ENCODE measurements at places on chromosomes 7 and 10. TPM values are rescaled to one million over a fixed set of nuclear protein-coding genes. Genes with fewer than 3 reads are reported as not detected.

DNA sequence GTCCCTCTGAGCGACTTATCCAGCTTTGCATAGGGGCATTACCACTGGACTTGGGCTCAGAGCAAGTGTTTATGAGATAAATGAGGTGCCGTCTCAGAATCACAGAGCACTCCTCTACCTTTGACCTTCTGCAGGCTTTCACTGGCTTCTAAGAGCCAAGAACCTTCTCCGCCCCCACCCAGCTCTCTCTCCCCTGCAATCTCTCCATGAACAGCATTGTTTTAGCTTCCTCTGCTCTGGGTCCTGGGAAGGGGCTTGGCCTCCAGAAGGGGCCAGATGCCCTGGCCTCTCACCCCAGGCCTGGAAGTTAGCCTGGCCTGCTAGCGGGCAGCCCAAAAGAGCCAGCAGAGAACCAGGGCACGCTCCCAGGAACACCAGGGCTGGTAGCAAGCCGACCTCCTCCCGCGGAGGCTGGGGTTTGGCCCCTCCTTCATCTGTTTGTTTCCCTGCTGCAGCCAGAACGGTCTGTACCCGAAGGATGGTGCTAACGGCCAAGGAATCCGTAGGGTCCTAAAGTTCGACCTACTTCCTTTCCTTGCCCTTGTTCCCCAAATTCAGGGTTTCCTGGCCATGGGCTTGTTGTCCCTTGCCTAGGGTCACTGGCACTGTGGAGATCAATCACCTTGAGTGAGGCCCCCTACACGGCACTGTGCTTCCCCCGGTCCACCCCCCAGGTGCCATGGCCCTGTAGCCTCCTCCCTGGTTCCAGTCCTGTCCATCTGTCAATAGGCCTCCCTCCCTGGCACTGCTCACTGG is 18.7 kb upstream of the DDIT4 start:
- DNase-seq: no peak

GRCh38 chr10:132811891-132812481 is 26.0 kb upstream of the NKX6-2 start:
- no peak for DNase-seq

- no peak for DNase-seq
These were observed 473.7 kb downstream of the SUGCT start for GRCh38 chr7:40608321-40609075.

DNA sequence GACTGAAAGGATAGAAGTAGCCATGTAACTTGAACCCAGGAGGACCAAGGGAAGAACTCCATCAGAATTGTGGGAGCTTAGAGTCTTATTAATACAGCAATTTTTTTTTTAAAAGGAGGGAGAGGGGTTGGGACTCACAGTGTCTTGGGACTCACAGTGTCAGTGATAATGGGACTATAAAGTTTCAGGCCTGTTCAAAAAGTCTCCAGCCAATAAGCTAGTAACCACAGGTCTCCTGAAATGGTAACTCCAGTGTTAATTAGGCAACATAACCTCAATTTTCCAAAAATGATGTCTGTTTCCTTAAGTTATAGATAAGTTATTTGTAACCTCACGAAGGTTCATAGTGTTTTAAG is 2.4 kb upstream of the HNRNPH3 start:
- DNase-seq: no peak

DNA sequence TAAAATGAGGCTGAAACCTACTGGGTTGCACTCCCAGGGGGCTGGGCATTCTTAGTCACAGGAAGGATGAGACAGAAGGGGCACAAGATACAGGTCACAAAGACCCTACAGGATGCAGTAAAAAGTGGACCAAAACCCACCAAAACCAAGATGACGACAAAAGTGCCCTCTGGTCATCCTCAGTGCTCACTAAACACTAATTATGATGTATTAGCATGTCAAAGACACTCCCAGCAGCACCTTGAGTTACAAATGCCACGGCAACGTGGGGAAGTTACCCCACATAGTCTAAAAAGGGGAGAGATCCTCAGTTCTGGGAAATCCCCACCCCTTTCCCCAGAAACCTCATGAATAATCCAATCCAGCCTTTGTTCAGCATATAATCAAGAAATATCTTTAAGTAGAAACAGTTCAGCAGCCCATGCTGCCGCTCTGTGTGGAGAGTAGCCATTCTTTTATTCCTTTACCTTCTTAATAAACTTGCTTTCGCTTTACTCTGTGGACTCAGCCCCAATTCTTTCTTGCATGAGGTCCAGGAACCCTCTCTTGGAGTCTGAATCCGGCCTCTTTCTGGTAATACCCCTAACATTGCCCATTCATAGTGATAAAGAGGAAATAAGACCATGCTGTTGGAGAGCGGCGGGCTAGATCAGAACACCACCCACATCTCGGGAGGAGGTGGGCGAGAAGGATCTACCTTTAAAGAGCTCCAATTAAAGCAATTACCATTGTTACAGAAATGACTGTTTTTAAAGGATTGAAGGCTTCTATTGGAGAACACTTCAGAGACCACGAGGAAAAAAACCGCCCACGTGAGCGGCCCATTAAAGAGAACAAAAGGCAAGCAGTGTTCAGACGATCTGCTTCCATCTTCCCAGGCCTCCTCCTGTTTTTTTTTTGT is 170.9 kb downstream of the USP6NL start:
- DNase-seq: no peak

DNA sequence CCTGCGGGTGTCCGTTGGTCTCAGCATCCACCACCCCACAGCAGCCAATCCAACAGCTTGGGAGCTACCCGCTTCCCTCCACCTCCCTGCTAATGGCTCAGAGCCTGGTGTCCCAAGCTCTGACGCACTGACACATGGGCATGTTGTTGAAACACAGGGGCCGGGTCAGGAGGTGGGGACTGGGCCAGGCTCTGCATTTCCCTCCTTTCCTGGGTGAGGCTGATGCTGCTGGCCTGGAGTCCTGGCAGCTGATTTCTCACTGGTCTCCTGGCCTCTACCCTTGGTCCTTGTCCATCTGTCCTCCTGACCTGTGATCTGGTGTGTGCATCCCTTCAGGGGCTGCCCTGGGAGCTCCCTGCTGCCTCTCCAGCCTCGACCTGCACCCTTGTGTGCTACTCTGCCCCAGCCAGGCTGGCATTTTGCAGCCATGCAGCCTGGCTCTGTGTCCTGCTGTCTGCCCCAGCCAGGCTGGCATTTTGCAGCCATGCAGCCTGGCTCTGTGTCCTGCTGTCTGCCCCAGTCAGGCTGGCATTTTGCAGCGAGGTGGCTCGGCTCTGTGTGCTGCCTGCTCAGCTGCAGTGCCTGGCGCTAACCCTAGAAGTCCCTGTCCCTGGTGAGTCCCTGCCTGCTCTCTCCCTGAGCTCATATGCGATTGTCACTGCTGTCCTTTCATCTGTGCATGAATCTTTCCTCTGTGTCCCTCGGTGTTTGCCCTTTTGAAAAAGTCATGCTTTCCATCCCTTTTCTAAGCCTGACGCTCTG is 14.0 kb downstream of the AMZ1 start:
- no peak for DNase-seq

- no peak for DNase-seq
These were observed 32.9 kb upstream of the CCDC71L start for GRCh38 chr7:106693677-106694353.

DNA sequence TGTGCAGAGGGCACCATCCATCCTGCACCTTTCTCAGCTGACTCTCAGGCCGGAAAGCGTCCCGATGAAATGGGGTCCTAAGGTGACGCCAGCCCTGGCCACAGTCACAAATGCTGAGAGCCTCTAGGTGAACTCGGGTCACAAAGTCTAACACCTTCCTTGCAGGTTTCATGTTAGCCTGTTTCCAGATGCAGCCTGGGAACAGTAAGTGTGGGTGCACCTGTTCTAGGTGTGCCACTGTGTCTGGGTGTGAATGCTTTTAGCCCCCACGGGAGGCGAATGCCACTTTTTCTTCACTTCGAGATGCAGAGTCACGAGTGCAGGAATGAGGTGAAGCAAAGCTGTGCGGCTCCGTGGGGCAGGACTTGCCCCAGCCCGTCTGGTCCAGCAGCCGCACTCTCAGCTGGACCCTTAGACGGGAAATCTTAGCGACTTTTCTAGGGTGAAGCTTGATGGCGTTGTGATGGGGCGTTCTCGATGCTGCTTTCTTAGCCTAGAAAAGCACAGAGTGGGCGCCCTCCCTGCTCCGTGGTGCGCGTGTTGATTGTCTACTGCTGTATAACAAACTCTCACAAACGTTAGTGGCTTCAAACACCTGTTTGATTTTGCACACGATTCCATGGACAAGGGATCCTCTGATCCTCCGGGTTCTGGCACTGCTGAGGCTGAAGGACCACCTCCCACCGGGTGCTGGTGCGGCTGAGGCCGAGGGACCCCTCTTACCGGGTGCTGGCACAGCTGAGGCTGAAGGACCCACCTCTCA is 13.6 kb upstream of the VIPR2 start:
- no peak for DNase-seq

DNA sequence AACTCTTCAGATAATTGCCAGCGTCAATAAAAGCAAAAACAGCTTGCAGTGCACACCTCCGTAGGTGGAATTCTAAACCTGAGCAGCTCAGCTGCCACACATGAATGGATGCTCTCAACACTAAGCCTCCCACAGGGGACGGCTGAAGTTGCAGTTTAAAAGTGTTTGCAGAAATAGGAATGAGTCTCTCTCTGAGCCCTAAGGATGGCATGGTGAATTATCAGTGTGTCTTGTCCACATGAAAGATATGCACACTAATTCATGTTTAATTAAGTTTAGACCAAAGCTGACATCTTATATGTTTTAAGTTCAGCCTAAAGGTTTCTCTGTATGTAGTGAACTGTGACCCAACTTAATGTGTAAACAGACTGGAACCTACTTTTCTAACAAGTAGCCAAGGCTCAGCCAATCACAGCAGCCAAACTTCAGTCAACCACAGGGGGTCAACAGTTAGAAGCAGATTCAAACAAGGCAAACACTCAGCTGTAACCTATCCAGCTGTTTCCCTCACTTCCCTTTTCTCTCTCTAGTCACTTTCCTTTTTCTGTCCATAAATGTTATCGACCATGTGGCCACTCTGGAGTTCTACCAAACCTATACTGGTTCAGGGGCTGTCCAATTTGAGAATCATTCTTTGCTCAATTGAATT is 38.1 kb downstream of the CTTNBP2 start:
- no peak for DNase-seq

DNA sequence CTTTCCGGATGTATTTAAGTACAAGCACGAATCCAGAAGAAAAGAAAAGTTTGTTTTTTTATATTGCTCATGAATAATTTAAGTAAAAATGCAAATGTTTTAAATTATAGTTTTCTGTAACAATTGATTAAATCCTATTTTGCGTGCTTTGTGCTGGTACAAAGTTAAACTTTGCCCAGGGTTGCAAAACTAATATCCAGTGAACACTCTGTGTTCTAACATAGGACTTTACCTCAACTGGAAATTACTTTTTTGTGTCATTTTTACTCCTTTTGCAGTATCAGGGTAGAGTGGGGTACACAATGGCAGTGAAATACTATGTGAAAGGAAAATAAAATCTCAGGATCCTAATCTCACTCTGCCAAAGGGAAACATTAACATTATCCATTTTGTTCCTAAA is 801.4 kb upstream of the MBL2 start:
- DNase-seq: no peak

Gene HDAC9
- 2.1 TPM for polyA plus RNA-seq

Gene JCAD
- polyA plus RNA-seq: 41.2 TPM

Gene GRID2IP
- 0.02 TPM for polyA plus RNA-seq

Gene TES
- polyA plus RNA-seq: 130 TPM

Gene PNPLA8
- polyA plus RNA-seq: 18.7 TPM

Gene DNAJB6
- polyA plus RNA-seq: 188 TPM

Gene MSS51
- polyA plus RNA-seq: 1.4 TPM
